H54 (cell line): ENCODE measurements at places on chromosomes 12 and 14.

DNA sequence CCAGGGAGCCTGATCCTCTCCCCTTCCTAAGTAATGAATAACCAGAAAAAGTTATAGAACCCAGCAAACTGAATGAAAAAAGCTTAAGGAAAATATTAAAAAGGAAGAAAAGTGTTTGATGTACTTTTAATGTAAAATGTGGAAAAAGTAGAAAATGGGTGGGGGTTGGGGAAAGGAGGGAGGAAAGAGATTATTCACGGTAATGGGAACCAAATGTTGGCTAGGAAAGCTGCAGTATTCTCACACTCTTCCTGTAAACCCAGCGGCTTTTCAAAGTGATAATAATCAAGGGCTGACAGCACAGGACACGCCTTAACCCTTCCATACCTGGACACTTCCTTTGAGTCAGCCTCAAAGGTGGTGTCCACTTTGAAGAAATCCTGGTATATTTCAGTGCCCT is 139.2 kb downstream of the TGFB3 start:
- no peak for DNase-seq

DNA sequence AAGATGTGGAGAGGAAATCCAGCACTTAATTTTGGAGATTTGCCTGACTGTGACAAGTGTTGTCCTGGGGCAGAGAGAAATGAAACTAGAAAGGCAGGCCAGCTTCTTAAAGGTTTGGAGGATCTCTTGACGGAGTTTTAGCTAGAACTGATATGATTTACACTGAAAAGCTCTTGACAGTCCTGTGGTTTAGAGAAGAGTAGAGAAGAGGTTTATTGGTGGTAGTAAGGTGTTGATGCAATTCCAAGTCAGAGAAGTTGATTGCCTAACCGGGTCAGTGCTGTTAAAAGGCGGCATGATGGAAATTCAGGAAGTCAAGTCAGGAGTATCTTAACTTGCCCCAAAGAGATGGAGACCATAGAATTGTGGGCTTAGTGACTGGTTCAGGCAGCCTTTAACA is 89.0 kb upstream of the TRAF3 start:
- no peak for DNase-seq

DNA sequence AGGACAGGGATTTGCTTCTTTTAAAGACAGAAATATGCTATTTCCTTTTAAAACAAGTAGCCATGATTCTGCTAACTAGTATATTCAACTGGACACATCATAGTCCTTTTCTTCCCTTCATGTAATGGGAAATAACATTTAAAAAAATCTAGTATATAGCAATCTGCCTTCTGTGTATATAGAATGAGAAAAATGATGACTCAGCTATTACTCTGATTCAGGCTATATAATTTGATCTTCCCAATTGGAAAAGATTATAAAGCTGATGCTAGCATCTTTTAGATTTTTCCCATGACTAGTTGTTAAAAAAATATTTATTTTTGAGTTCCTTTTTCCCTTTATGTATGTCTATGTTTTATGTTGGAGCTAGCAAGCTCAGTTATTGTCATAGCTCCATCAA is 86.9 kb downstream of the ACSS3 start:
- DNase-seq: no peak

DNA sequence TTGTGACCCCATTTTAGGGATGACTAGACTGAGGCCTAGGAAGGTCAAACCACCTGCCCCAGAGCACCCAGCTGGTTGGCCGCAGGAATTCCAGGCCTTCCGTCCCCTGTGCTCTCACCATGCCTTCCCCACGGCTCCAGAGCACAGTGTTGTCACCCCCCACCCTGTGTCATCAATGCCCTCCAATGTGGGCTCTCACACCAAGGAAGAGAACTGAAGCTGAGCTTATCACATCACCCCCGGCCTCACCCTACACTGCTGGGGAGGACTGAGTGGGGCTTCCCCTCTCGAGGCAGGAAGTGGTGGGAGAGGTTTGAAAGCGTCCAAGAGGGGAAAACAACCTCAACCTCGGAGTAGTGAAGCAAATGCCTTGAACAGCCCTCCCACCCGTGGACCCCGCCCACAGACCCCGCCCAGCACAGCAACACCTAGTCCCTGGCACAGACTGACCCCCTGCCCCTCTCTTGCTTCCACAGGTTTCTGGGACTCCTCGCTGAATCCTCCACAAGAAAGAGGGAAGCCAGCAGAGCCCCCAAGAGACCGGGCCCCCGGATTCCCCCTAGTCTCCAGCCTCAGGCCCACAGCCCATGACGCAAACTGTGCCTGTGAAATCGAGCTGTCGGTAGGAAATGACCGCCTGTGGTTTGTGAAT is 97.2 kb downstream of the LGMN start:
- DNase-seq: no peak

DNA sequence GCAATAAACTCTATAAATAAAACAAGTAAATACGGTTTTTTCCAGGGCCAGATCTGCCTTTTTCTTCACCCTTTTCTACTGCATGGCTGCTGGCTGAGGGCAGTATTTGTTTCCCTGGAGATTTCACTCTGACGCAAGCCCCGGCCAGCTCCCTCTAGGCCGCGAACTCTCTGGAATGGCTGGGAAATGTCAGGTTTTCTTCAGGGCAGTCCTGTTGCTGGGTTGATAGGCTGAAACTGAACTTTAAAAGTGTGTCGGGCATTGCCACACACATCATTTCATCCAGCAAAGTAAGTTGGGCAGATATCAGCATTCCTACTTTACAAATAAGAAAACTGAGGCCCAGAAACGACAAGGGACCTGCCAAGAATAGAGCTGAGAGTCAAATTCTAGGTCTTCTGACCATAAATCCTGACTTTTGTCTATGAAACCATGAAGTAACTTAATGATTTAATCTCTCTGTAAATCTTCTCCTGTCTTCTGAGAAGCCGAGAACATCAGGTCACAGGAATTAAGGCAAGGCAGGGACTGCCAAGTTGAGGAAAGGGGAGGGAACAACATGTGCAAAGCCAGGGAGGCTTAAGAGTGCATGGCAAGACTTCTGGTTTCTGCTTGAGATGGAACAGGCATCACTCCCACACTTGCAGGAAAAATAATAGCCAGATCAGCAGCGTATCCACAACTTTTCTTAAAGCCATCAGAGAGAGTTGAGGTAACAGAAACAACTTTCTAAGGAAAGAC is 205.0 kb upstream of the CCDC196 start:
- no peak for DNase-seq

- no peak for DNase-seq
Measured at GRCh38 chr12:48997719-48998496, 1.3 kb downstream of the DDN start.

DNA sequence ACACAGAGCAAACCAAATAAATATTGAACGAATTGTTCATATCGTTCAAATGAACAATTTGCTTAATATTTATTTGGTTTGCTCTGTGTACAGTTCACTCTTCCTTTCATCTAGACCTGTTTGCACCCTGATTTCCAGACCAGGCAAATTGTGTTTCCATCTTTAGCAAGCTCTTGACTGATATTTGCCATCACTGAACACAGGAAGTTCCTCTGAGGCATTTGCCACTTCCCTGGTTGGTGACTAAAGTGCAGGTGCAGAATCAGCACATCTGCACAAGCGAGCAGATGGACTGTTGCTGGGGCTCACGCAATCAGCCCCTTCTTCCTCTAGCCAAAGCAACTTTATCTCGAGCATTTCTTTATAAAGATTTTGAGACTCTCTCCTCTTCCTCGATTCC is 112.9 kb downstream of the DAAM1 start:
- no peak for DNase-seq

GRCh38 chr12:57834086-57834876 is 12.2 kb downstream of the CTDSP2 start:
- DNase-seq: no peak

DNA sequence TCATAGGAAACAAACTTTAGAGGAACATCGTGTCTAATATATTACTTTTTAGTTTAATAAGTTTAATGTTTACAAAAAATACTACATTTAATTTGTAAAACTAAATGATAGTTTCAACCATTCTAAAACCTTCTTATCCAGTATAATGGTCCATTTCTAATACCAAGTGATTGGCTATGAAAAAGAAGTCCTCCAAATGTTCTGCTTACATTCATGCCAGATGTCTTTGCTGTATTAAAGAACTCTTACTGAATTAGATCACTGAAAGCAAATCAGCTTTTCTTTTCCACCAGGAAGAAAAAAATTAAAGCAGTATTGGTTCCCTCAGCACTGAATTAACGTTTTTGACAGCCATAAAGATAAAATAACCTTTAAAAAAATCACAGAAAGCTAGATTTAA is 3.7 kb downstream of the NOVA1 start:
- no peak for DNase-seq

- no peak for DNase-seq
Measured at GRCh38 chr12:101604132-101604531, 9.4 kb downstream of the MYBPC1 start.

- no peak for DNase-seq
Measured at GRCh38 chr14:94031161-94031882, 5.2 kb downstream of the OTUB2 start.

DNA sequence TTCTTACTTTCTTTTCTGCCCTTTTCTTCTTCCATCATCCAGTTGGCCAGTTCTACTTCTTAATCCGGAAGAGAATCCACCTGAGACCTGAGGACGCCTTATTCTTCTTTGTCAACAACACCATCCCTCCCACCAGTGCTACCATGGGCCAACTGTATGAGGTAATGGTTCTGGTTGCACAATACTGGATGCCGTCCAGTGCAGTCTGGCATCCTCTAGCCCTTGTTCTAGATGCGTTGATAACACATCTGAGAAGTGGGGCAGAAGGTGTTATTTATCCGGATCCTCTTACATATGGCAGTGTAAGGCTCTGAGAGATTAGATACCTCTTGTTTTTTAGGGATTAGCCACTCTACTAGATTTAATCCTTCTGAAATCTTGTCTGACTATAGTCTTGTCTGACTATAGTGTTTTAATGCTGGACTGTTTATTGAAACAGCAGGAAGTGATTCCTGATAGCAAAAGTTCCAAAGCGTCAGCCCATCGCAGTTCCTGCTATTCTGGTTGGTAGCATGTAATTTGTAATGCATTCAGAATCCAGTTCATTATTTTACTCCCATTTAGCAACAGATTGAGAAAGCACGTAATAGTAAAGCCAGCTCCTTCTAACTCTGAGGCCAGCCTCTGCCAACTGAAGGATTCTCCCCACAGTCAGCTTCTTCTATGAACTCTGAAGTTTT is 7.9 kb downstream of the GABARAPL1 start:
- no peak for DNase-seq

DNA sequence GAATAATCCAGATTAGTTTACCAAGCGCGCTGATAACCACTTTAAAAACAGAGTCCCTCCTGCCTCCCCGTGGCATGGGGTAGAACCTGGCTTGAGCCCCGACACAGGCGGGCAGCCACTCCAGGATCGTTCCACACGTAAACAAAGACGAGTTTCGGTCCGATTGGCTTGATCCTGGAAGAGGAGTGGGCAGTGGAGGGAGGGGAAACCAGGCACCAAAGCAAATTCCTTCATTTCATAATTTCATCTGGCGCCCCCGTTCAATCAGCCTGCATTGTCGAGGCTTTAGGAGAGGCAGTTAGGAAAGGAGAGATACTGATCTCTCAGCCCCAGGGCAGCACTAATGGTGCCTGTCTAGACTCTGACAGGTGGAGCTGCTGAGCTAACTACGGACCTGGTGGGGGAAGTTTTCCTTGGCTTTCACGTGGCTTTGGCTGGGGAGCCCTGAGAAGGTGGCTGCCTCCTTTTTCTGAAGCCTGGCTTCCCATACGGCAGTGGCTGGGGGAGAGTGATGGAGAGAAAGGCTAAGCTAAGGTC is 751 bp upstream of the GPRC5A start:
- DNase-seq: no peak

DNA sequence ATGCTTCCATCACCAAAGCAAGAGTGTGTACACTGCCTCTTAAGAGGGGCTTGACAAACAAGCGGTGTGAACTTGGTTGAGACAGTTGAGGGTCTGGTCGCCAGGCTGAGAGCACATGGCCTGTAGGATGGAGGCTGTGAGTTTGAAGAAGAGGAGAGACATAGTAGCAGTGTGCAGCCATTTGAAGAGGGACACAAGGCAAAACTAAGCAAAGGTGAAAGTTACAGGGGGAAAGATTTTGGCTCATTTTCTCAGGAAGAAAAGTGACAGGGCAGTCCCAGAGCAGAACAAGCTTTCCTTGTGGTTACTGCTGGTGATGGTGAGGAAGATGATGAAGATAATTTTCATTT is 11.3 kb upstream of the C12orf76 start:
- no peak for DNase-seq

GRCh38 chr14:64861916-64862315 is 17.8 kb downstream of the SPTB start:
- no peak for DNase-seq

DNA sequence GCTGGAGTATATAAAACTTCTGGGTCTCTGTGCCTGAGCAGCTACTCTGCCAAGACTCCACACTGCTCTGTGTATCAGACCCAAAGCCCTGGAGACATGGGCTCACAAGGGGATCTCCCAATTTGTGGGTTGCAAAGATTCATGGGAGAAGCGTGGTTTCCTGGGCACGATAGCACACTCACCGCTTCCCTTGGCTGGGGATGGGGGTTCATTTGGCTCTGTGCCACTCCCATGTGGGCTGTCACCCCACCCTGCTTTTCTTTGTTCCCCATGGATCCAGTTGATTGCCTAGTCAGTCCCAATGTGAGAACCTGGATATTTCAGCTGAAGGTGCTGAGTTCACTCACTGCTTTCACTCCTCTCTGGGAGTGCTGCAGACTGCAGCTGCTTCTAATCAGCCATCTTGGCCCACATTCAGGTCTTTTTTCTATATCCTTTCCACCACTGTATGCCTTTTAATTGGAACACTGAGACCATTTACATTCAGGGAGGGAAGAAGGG is 40.0 kb upstream of the PCNX4 start:
- DNase-seq: no peak

GRCh38 chr12:124441443-124442194 is 125.8 kb downstream of the NCOR2 start:
- peak; percentile 96 for DNase-seq

- DNase-seq: no peak
Measured at GRCh38 chr14:33847066-33847465, 103.8 kb downstream of the EGLN3 start.

GRCh38 chr14:85125291-85125670 is 404.7 kb upstream of the FLRT2 start:
- DNase-seq: no peak

GRCh38 chr12:30970559-30971197 is 44.1 kb downstream of the TSPAN11 start:
- no peak for DNase-seq

- no peak for DNase-seq
Measured at GRCh38 chr14:33871394-33871793, 79.5 kb downstream of the EGLN3 start.
